ENCODE measurements at places on chromosomes 13 and 19. TPM values are rescaled to one million over a fixed set of nuclear protein-coding genes. Genes with fewer than 3 reads are reported as not detected.

- no peak for DNase-seq
These were observed 583.0 kb upstream of the SPRY2 start for GRCh38 chr13:80923907-80924306.

DNA sequence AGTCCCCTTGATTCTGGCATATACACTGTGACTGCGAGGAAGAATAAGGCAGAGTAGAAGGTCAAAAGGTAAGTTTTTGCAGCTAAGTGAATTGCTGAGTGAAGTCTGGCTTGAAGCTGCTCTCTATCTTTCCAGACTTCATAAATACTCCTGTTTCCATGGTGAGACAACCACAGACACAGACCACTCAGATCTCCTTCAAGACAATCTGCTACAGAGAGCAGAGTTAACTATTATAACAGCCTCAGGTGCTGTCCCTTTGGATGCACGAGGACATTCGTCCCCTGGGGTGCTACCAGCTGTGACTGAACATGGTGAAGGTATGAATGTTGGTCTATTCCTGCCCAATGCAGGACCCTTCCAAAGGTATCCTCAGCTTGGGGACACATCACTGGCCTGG lies 104.0 kb downstream of the MYCBP2 start:
- no peak for DNase-seq

GRCh38 chr13:35345992-35346391 lies 130.5 kb downstream of the MAB21L1 start:
- no peak for DNase-seq

DNA sequence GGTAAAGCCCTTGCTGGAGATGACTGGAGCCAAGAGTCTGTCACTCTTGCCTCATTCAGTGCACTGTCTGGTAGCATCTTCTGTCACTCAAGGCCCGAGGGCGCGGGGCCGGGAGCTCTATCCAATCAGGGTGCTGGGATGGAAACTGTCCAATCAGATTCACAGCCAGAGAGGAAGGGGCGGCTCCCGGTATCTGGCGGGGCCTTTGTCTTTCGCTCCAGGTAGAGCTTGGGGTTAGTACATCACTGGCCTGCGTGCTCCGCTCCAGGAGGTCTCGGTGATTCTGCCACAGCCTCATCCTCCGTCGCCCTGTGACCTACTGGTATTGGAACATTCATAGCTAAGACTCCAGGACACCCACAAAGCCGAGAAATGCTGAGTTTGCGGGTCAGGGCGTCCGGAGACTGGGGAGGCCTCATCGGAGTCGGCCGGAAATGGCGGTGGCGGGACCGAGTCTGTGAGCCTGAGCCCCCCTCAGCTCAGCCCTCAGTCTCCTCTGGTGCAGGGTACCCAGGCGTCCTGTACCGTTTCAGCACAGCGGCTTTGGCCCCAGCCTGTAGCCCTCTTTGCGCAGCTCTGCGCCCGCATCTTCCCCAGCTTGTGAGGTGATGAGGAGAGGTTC lies 20.6 kb upstream of the ZNF430 start:
- peak; percentile 87 for DNase-seq

DNA sequence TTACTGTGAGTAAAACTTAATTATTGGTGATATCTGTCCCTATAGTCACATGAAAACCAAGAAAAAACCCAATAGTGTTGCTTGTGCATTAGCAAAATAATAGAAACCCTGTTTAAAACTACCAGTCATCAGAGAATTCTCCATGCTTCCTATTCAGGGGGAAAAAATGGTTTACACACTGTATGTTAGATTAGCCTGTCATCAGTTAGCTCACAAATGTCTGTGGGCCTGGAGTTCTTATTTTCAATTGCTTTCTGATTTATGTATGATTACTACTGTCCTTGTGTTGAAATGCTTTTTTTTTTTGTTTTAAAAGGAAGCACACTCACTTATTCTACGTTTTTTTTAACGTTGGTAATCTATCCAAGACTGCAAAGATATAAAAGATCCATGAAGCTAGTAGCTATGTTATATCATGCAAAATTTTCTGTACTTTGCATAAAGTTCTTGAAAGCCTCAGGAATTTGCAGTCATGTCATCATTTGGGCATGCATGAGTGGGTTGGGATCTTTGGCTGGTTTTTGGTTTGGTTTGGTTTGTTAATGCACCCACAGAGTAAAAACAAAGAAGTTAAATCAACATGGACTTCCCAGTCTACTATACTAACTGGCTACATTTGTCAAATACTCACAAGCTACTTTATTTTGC lies 25.9 kb downstream of the RXFP2 start:
- DNase-seq: peak; percentile 63

- no peak for DNase-seq
These were observed 14.3 kb downstream of the DLEU7 start for GRCh38 chr13:50829226-50829625.

GRCh38 chr13:79937771-79938216 lies 403.1 kb downstream of the SPRY2 start:
- DNase-seq: no peak

GRCh38 chr19:2014131-2014571 lies 1.4 kb downstream of the BTBD2 start:
- no peak for DNase-seq

GRCh38 chr13:68232351-68233130 lies 1002.4 kb upstream of the PCDH9 start:
- no peak for DNase-seq

GRCh38 chr13:77477299-77477848 lies 58.1 kb upstream of the SCEL start:
- DNase-seq: no peak

- DNase-seq: peak; percentile 52
These were observed 3.1 kb upstream of the C13orf46 start for GRCh38 chr13:113976711-113977684.

GRCh38 chr19:40778706-40779284 lies 748 bp downstream of the RAB4B start:
- no peak for DNase-seq

DNA sequence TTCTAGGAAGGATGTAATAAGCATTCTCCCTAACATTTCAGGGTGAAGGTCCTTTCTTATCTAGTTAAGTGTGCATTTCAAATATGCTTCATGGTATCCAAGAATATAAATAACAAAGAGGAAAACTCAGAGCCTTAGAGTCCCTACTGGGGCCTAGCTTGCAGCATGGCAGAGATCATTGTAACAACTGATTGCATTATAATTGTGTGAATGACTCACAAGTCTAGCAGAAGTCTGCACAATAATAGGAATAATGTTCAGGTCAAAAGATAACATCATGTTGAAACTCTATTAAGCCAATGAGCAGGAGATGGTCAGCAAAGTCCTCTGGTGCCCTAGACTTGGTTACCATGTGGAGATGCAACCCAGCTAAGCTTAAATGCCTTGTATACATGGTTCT lies 3.4 kb downstream of the POSTN start:
- DNase-seq: no peak

- DNase-seq: no peak
These were observed 60.2 kb upstream of the TNFRSF19 start for GRCh38 chr13:23509781-23510543.

DNA sequence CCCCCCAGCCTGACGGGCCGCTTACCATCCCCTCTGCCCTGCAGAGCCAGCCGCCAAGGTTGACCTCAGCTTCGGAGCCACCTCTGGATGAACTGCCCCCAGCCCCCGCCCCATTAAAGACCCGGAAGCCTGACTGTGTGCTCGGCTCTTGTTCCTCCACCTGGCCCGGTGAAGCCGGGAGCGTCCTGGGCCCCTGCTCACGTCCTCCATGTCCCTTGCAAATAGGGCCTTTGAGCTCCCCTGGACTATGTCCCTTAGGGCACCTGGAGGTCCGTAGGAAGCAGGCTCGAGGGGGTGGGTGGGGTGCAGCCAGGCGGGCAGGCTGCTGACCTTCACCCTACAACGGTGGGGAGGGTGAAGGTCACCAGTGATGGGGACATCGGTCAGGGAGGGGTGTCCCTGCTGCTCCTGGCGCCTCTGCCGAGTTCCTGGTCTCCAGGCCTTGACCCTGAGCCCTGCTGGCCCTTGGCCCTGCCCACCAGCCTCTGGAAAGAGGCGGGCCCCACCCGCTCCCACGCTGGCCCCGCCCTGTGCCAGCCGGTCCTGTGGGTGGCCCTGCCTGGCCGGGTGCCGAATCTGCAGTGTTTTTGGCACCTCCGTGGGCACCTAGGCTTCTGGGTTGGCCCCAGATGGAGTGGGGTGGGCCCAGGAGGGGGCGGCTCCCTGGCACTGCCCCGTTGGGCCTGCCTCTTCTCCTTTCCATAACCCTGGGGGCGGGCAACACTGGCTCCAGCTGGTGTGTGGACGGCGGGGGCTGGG lies 3.3 kb downstream of the ATP5F1D start:
- DNase-seq: peak; percentile 87

DNA sequence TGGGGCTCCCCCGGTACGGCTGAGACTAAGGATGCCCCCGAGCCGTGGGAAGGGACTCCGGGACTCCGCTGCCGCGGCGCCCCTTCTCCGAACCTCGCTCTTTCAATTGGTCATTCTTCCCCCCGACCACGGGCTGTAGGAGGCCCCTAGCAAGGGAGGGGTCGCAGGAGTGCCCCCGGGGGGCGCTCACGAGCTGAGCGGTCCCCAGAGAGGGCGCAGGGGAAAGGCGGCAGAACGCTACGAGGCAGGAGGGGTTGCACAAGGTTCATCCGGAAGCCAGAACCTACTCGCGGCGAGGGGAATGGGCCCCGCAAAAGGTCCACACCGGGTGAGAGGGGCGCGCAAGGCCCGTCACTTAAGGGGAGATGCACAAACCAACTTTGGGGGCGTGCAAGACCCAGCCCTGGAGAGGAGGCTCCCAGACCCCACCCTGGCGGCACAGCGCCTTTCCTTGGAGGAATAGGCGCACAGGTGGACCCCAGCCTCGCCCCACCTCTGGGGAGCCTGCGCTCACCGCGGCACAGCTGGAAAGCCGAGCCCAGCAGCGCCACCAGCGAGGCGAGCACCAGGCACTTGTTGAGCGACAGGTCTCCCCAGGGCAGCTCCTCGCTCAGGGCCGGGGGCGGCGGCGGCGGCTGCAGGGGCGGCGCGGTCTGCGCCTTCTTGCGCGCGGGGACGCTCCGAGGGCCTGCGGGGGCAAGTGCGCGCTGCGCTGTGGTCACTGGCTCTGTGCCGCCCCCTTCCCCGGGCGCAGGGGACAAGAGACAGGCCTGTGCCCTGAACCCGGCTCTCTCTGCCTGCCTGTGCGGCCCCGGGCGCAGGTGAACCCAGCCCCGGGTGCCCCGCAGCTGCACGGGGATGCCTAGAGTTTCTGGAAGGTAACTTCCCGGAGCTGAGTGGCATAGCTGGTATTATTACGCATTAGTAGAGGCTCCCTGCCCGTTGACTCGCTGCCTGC lies 2.8 kb downstream of the JSRP1 start:
- no peak for DNase-seq

GRCh38 chr13:82758044-82758443 lies 1124.2 kb downstream of the SLITRK1 start:
- DNase-seq: peak; percentile 10

GRCh38 chr13:98474761-98475160 lies 102.1 kb downstream of the STK24 start:
- no peak for DNase-seq

DNA sequence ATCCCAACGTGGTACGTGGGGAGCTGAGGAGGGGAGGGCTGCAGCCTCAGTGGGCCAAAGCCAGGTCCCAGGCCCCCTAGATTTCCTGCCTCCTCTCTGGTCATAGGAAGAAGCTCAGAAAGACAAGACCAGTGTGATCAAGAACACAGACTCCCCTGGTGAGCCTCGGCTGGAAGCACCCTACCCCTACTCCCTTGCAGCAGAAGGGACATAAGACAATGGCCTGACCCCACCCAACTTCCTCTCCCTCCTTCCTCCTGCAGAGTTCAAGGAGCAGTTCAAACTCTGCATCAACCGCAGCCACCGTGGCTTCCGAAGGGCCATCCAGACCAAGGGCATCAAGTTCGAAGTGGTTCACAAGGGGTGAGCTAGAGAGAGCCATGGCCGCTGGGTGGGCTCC lies 11.5 kb downstream of the PODNL1 start:
- no peak for DNase-seq

- no peak for DNase-seq
These were observed 19.4 kb downstream of the NKPD1 start for GRCh38 chr19:45141203-45141900.

DNA sequence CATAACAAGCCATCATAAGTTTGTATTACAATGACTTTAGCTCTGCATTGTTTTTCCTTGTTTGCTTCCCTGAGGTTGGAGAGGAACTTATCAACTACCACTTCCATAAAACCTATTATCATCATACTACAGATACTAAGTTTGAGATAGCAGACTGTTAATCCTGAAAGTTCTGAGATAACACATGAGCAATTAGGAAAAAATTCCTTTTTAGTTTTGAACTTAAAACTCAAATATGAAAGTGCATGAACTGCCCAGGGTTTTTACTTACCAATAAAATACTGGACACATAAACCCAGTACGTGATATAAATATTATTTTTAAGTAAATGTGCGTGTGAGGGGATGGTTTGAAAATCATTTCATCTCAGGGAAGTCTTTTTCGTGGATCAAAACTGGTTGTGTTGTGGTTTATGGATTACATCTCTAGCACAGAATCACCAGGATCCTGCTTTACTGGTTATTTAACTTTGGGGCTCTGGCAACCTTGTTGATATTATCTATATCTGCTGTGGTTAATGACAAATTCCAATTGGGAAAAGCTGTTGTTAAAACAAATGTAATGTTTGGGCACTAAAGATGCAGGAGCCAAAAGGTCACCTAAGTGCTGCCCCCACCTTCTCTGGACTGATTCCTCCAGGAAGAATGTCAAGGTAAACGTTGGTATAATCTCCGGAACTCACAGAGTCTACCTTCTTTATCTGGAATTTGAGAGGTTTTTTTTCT lies 12.4 kb downstream of the CDX2 start:
- DNase-seq: no peak

DNA sequence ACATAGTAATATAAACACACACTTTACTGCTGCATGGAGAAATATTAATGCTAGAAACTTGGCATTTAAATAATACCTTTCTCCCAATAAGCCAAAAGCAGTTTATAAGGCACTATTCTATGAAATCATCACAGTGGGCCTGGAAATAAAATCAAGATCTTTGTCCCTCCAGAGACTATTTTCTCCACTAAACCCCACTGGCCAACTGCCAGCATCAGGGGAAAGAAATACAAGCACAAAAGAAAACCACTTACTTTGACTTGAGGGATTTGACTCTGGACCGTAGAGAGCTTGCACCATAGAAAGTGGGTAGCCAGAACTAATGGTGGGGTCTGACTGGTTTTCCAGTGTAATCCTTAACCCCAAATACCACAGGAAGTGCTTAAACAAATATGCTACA lies 71.9 kb downstream of the DCLK1 start:
- peak; percentile 32 for DNase-seq

- no peak for DNase-seq
These were observed 19.0 kb downstream of the BIVM start for GRCh38 chr13:102817907-102818306.

Gene PRTN3
- not detected for total RNA-seq

Gene SOX1
- not detected for total RNA-seq

Gene CYP4F2
- total RNA-seq: not detected

Gene ONECUT3
- not detected for total RNA-seq

Gene WDR88
- not detected for total RNA-seq

Gene PSPN
- total RNA-seq: 2.9 TPM

Gene CNN2
- total RNA-seq: 92.4 TPM

Gene ZNF99
- not detected for total RNA-seq

Gene PLK5
- not detected for total RNA-seq

Gene IL4I1
- 0.35 TPM for total RNA-seq

Gene CBARP
- total RNA-seq: 4.0 TPM

Gene CYP2F1
- total RNA-seq: not detected

Gene GSX1
- not detected for total RNA-seq

Data from myocyte (in vitro differentiated cells).